ENCODE measurements at places on chromosomes 3 and 15.

GRCh38 chr3:187946163-187946691 lies 201.0 kb upstream of the BCL6 start:
- no peak for DNase-seq

GRCh38 chr15:101675796-101676582 lies 23.8 kb upstream of the TM2D3 start:
- DNase-seq: no peak

DNA sequence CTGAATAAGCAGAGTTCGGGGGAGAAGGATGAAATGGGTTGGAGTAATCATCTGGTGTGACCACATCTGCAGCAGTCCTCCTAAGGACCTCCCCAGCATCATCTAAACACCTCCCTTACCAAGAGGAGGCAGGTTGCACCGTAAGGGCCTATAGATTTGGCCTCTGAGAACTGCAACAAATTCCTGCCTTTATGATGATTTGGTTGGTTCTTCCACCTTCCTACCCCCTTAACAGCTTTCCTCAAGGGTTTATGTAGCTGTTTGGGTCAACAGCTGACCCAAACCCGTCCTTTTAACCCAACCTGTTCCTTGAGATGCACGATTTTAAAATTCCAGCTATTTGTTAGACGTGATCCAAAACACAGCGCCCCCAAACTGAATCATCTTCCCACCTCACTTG lies 58.2 kb downstream of the AAGAB start:
- no peak for DNase-seq

DNA sequence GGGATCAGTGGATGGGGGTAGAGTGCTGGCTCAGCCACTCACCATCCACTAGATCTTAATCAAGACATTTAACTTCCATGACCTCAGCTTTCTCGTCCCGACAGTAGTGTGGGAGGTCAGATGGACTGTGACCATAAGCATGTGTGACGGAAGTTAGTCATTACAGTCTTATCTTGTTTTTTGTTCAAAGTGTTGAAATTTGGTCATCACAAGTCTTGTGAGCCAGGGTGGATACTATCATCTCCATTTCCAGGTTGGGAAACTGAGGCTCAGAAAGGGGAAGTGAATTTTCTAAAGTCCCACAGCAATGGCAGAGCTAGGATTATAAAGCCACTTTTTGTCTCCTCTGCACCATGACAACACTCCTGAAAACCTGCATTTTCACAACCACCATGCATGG lies 32.0 kb upstream of the ITGA11 start:
- no peak for DNase-seq

DNA sequence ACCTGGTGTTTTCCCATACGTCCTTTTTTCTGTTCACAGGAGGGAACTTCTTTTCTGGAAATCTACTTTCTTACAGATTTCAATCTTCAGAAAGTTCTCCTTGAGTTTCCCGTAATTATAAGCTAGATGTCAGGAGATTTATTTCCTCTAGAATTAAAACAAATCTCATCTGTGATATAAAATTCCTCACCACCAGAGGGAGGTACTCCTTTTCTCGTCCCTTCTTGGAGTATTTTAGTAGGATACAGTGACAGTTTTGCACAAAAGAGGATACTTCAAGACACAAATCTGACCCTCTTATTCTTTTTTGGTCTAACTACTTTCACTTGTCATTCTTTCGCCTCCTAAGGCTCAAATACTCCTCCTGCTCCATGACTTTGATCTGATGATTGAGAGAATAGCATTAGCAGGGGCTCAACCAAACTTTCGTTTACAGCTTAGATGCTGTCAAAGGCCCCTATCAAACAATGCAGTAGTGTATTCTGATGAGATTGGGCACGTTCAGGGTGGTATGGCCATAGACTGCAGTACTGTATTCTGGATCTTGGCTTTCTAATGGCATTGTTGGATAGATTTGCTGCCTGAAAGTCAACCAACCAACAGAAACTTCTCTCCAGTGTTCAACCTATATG lies 38.0 kb downstream of the TMEM41A start:
- DNase-seq: peak; percentile 44
